ENCODE measurements at places on chromosomes 13 and 19.

DNA sequence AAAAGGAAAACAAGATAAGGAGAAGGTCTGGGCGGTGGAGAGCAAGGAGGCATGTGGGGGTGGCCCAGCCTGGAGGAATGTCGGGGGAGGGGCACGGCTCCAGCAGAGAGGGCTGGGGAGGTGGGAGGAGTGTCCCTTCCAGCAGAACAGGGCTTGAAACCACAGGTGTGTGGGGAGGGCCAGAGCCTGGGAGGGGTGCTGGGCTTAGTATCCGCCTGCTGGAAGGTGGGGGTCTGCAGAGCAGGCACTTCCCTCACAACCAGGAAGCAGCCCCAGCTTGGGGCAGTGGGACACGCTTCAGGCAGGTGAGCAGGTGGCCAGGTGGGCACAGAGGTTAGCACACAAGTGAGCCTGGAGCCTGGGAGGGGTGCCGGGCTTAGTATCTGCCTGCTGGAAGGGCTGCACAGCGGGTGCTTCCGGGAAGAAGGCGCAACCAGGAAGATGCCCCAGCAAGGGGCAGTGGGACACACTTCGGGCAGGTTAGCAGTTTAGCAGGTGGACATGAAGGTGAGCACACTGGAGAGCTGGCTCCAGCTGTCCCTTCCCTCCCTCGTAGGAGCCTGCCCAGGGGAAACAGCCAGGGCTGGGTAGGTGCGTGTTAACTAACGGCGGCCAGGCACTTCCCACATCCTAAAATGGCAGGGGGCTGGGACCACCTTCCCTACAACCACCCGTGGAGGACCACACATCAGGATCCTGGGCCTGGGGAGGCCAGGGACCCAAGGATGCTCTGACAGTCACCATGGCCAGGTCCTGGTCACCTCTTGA lies 3.0 kb downstream of the GAS6 start:
- DNase-seq: no peak

DNA sequence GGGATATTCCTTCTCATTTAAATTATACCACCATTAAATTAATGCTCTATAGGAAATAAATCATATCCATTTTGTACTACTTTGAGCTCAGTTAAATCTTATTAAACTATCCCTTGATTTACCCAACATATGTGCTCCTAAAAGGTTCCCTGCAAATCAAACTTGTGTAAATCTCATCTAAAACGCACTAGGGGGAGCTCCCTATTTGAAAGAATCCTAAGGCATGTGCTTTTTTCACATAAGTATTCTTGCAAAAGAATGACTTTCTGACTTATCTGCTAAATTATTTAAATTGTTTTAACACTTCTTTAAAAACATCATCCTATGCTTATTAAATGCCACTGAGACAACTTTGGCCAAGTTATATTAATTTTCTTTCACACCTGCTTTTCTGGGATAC lies 7.9 kb downstream of the INTS6 start:
- DNase-seq: peak; percentile 53

DNA sequence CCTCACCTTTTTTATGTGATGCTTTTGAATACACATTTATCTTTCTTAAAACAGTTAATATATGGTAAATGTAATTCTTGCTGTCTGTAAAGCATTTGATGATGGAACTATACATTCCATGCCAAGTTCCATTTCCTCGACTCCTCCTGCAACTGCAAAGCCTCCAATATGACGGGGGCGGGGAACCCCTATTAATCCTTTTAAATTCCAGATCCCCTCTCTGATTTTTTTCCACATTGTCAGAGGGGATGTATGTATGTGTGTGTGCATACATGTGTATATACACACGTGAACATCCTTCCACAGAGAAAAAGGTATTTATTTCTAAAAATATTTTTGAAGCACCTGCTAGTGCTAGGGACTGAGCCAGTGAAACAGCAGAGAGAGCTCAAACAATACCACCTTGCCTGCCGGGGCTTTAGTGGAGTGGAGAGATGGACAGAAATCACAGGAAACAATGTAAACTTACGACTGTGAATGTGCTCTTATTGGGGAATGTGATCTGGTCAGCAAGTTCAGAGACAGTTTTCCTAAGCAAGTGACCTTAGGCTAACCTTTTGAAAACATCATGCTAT lies 25.3 kb upstream of the MAB21L1 start:
- DNase-seq: no peak

DNA sequence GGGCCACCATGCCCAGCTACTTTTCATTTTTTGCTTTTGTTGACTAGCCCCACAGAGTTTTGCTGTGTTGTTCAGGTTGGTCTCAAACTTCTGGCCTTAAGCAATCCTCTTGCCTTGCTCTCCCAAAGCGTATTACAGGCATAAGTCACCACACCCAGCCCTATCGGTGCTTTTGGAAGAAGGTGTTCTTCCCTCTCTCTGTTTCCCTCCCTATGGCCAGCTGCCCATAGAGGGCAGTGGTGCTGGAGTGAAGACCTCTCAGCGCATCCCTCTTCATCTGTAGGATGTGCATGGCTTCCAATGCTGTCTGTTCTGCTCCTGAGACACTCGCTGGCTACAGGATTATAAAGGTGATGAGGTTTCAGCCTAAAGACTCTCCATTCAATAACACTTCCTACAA lies 1.3 kb upstream of the CD22 start:
- no peak for DNase-seq

DNA sequence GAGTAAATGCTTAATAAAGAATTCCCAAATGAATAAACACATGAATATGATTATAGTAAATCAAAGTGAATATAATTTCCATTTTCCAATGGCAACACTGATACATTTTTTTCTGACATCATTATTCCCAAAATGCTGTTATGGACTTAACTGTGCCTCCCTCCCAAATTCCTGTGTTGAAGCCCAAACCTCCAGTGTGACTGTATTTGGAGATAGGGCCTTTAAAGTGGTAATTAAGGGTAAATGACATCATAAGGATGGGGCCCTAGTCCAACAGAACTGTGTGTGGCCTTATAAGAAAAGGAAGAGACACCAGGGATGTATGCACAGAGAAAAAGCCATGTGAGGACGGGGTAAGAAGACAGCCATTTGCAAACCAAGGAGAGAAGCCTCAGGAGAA lies 19.1 kb upstream of the CCNA1 start:
- DNase-seq: no peak

Measured in midbrain (tissue), 1 donor.